Activated CD8-positive, alpha-beta memory T cell treated with anti-CD3 and anti-CD28 coated beads, Interleukin-2, amount 50 U/mL, for 48 hours (primary cell): ENCODE measurements at places on chromosomes 4 and X.

DNA sequence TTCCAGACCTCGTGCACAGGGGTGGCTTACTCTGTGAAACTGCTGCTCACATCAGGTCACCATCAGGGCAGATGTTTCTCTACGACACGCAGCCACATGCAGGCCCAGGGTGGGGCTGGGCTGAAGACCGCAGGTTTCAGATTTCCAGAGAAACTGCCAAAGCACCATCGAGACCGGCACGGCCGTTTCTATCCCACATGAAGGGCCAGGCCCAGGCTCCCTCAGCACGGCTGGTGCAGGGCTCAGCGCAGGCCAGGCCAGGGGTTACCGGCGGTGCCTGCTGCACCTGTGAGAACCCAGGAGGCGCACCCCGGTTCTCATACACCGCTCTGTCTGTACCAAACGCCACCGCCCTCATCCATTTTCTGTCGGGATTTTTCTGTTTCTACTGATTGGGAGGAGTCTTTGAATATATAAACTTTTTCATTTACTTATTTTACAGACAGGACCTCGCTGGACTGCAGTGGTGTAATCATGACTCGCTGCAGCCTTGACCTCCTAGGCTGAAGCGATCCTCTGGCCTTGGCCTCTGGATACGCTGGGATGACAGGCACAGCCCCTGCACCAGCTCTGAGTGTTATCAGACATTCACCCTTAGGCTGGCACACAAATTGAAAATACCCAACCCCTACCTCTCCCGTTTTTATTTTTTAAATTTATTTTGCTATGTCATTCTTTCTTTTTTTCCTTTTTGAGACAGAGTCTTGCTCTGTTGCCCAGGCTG, 17.1 kb downstream of the CTBP1 start:
- DNase-seq, result no peak

DNA sequence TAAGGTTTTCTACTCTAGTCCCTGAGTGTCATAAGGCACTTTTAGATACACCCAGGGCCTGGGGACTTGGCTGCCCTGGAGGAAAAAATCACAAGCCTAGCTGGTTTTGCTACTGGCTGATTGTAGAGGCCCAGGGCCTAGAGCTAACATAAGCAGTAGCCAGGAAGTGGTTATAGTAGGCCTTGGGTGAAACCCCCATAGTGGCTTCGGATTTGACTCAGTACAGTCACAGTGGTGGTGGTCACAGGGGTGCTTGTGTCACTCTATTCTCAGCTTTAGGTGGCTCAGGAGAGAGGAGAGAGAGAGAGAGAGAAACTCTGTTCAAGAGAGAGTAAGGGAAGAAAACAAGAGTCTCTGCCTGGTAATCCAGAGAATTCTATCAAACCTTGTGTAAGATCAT, 194.5 kb upstream of the EDA2R start:
- no peak for DNase-seq

- DNase-seq, result no peak
These were observed 178.6 kb downstream of the TENM3 start for GRCh38 chr4:182421753-182422152.

DNA sequence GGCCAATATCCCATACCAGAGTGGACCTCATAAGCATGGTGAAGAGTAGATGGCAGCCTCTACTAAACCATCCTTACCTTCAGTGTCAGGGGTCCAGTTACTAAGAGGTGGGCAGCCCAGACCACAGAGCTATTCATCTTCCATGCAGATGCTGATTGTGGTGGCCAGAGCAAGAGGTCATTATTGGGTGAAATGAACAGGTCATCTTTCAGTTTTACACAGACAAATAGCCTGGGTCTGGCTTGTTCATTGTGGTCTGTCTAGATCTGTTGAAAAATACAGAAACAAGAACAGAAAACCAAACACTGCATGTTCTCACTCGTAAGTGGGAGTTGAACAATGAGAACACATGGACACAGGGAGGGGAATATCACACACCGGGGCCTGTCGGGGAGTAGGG, 71.3 kb downstream of the PAK3 start:
- DNase-seq, result no peak

DNA sequence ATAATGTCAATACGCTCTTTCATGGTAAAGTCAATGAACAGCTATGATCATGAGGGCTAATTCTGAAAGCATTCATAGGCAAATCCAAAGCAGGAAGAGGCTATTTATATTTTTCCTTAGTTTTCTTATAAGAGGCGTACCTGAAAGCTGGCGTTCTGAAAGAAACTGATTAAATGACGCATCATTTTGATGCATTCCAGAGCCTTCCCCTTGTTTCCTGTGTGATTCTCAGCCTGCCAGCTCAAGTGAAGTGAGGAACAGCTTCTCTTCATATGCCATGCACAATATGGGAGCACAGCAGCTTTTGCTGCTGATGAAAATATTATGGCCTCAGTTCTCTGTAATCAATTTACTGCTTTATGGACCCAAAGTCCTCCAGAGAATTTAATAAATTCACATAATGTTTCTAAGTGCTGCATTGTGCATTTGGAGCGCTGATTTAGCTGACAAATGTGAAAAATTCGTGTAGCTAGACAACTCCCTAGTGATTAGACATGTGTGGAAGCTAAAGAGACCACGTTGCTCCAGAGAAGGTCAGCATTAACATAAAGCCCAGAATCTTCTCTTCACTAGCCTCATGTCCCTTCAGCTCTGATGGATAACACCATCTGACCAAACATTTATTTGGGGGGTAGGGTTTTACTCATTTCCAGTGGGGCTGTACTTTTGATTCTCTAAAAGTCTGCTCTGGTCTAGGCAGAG, 110.8 kb downstream of the GPAT3 start:
- no peak for DNase-seq

DNA sequence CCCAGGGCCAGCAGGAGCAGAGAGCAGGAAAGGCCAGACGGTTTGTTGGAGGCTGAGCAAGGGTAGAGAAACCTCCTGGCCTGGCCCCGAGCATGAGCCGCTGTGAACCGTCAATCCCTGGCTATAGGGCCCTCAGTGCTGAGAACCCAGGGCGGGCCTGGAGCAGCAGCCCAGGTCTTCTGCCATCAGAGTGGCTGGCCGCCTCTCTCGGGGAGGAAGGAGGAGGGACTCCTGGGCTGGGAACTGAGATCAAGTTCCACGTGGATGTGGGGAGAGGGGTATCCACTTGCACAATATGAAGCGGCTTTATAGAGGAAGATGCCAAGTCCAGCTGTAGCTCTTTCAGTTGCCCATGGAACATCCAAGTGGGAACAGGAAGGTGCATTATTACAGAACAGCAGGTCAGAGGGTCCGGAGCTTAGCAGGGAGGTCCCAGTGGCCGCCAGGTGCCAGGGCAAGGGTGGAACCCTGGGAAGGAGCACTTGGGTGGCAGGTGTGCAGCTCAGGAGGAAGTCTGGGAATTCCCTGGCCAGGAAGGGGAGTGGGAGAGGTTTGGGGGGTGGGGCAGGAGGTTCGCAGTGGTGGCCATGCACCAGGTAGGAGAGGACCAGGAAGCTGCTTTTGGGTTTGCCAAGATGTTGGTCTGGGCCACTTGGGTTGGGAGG, 31.7 kb upstream of the CRMP1 start:
- DNase-seq, result no peak

GRCh38 chr4:38779790-38780189, 3.0 kb downstream of the TLR10 start:
- DNase-seq, result no peak
